ENCODE measurements at places on chromosomes 13 and 19.

GRCh38 chr13:46738766-46739165, 58.2 kb downstream of the ESD start:
- DNase-seq = no peak

DNA sequence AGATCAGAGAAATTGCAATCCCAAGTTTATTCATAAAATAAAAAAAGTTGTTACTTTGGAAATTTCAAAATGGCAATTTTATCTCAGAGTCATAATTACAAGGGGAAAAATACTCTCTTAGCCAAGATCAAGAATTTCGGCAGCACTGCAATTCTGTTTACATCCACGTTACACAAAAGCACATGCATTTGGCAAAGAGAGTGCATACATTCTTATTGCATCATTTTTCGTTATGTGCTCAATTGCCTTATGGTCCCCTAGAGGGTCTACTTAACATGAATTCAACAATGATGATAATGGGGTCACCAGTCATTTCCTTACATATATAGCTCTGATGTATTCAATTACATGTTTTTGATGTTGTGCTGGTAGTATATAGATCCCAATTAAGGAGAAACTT, 498.0 kb downstream of the DIAPH3 start:
- no peak for DNase-seq

DNA sequence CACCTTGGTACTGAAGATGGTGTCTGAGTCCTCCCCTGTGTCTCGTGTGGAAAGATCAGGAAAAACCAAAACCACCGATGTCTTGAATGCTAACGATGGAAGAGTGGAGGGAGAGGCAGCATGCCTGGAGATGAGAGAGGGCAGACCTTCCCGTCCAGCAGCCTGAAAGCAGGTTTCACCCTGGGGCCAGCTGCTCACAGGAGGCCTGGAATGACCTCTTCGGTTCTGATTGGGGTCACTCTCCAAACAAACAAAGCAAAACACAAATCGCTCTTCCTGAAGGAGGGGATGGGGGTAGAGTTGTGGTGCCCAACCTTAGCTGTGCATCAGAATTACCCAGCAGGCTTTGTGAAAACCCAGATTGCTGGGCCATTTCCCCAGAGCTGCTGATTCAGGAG, 142.3 kb upstream of the SOX1 start:
- DNase-seq = no peak

GRCh38 chr13:112617754-112618375, 29.9 kb upstream of the TUBGCP3 start:
- DNase-seq = no peak

- DNase-seq = peak; percentile 20
Measured at GRCh38 chr13:52599848-52600603, 42.2 kb upstream of the HNRNPA1L2 start.

DNA sequence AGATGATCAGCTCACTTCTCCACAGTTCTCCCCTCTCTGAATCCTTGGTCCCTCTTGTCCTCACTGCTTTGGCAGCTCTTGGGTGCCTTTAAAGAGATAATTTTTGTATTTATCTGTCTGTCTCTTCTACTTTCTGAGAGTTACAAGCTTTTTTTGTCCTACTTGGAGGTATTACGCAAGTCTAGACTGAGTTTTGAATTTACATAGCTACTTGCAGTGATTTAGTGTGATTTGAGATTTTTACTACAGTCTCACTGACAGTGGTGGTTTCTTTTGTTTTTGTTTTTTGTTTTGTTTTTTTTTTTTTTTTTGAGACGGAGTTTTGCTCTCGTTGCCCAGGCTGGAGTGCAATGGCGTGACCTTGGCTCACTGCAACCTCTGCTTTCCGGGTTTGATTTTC, 22.1 kb downstream of the URI1 start:
- DNase-seq = no peak

DNA sequence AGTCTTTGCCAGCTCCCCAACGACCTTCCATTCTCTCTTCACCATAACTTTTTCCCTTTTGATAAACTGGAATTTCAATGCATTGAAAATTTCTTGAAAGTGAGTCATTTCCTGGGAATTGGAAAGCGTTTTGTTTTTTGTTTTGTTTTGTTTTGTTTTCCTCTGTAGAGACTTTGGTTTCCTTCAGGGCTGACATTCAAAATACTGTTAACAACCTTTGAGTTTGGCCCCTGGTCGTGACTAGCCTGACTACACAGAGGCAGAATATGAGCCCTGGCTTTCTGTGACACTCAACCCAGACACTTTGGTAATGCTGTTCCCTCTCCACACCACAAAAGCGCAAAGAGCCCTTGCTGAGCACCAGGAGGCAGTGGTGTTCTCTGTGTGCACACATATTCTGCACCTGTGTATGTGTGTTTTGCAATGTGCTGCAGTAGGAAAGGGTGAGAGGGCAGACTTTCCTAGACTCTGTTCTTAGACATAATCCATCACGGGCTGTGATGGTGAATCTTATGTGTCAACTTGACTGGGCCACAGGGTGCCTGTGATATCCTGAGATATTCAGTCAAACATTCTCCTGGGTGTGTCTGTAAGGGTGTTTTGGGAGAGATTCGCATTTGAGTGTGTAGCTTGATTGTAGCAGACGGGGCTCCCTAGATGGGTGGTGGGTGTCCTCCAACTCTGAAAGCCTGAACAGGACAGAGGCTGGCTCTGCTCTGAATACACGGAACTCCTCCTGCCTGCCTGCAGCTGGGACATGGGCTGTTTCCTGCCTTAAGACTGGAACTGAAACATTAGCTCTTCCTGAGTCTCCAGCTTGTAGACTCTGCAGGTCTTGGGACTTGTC, 29.5 kb upstream of the ANKRD10 start:
- no peak for DNase-seq

GRCh38 chr19:34259367-34260095, 5.2 kb downstream of the GARRE1 start:
- no peak for DNase-seq

DNA sequence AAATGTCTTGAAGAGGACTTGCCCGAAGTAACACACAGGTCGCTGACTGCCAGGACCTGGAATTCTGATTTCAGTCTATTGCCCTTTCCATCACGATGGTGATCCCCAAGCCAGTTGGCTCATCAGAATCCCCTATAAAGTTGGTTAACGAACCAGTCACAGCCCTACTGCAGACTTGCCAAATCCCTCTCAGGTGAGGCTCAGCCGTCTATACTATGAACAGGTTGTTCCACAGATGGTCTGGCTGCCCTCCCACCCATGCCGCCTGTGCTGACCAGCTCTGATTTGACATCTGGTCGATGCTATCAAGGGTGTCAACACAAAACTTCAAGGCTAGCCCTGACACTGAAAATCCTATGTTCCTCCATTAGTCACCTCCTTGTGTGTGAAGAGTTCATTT, 90.0 kb downstream of the RNASEH2B start:
- DNase-seq = no peak

- DNase-seq = peak; percentile 70
Measured at GRCh38 chr19:3986260-3987041, 1.2 kb upstream of the EEF2 start.

- DNase-seq = no peak
Measured at GRCh38 chr19:50384685-50385535, 763 bp downstream of the POLD1 start.

GRCh38 chr13:22700246-22700887, 480.4 kb upstream of the SGCG start:
- no peak for DNase-seq

DNA sequence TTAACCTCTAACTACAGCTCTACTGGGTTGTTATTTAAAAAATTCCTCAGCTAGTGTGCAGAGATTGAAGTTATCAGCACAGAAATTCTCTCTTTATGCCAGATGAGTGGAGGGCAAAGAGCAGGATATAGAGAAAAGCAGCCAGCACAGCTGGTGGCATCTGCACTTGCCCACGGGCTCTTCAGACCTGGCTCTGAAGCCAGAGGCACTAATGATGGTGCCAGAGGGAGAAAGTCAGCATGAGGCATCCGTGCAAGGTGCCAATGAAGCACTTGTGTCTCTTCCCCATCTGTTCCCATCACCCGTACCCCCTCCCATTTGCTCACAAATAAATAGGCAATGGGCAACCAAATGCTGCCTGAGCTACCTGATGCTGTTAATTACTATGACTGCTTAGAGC, 138.9 kb downstream of the OLFM4 start:
- DNase-seq = no peak

- DNase-seq = no peak
Measured at GRCh38 chr19:13037731-13038130, 42.5 kb downstream of the NFIX start.

GRCh38 chr13:31361673-31362072, 161.9 kb downstream of the B3GLCT start:
- no peak for DNase-seq

DNA sequence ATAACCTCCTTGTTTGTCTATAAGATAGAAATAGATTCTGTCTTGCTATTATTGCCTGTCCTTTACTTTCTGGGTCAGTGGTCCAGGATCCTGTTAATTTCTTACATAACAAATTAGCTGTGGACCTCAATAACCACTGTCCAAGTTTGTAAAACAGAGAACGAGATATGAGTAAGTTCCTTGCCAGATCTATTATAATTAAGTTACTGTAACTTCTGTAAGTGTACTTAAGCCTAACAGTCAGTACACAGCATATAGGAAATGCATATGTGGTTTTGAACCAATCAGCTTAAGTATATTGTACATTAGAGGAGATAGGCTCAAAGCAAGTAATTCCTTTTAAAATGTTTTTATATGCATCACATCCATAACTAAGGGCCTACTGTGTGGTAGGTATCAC, 34.9 kb downstream of the HTR2A start:
- DNase-seq = no peak

- no peak for DNase-seq
Measured at GRCh38 chr19:31099515-31100205, 249.6 kb downstream of the TSHZ3 start.

GRCh38 chr19:35291259-35291658, 702 bp upstream of the MAG start:
- DNase-seq = no peak

GRCh38 chr19:50850738-50851137, 4.0 kb upstream of the KLK3 start:
- DNase-seq = no peak

- DNase-seq = no peak
Measured at GRCh38 chr19:51944798-51945552, 17.7 kb downstream of the ZNF613 start.

- no peak for DNase-seq
Measured at GRCh38 chr19:9171393-9171991, 7.3 kb upstream of the OR7D2 start.

DNA sequence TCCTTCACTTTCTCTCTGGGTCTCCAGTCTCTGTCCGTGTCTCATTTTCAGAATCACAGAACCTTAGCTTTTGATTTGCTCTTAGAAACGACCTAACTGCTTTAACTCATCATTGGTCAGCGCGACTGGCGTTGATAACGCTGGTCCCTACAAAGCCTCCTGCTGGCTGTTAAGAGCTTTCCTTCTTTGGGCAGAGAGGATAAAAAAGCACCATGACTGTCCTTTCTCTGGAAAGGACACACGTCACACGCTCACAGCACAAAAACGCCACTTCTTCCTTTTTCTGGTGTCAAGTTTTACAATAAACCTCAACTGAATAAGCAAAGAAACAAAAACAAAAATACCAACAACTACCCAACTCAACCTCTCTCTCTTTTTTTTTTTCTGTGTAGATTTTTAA, 1.7 kb upstream of the KLK12 start:
- DNase-seq = no peak

DNA sequence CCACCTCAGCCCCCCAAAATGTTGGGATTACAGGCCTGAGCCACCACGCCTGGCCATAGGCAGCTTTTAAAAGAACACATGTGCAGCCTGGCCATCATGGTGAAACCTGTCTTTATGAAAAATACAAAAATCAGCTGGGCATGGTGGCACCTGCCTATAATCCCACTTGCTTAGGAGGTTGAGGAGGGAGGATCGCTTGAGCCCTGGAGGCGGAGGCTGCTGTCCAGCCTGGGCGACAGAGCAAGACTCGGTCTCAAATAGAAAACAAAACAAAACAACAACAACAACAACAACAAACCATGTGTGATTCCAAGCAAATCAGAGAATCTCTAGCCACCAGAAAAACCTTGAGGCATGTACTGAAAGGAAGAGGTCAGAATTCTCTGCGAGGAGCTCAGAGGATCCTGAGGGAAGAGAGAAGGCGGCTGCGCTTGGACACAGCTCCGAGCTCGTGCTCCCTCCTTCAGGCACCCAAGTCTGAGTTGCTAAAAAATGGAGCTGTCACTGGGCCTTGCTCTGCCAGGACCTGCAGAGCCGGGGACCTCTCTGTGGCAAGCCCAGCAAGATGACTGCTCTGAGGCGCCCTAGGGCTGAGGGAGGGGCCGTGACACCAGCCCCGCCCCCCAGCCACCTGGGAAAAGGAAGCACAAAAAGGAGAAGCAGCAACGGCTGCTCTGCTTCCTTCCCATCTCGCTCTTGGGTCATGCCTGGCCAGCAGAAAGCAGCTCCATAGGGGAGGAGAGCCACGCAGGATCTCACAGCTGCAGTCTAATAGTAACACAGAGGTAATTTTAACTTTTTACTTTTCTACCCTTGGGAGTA, at the start of gene ARL11:
ARL11 (plus strand) TSS at position 677 of the 822 bp plus-strand sequence. CDS start 1,941 bp downstream, outside the sequence.
- peak; percentile 77 for DNase-seq

DNA sequence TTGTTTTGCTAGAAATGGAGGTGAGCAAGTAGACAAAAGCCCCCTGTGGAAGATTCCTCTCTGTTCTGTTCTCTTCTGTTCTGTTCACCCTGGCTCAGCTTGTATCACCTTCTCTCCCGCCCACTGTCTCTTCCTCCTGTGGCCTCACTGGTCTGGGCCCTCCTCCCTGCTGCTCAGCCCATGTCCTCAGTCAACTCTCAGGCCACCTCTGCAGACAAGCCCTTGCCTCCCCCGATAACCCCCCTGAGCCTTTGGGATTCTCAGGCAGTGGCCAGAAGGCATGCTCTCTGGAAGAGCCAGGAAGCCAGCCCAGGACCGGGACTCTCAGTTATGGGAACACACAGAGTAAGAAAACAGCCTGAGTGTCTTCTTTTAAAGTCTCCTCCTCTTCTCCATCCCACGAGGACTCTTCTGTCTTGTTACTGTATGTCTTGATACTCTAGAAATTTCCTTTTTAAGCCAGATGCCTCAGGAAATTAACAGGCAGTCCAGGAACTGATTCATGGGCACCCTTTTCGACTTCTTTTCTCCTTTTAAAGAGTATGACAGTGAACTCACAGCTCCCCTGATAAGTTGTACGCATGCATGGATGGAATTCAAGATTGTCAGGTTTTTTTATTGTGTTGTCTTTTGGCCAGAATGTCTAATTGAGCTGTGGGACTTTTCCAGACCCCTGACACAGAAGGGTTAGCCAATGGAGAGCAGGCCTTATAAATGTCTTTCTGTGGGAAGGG, 33.7 kb downstream of the SHISA2 start:
- DNase-seq = no peak

- no peak for DNase-seq
Measured at GRCh38 chr19:15666883-15667282, 6.0 kb upstream of the CYP4F12 start.

DNA sequence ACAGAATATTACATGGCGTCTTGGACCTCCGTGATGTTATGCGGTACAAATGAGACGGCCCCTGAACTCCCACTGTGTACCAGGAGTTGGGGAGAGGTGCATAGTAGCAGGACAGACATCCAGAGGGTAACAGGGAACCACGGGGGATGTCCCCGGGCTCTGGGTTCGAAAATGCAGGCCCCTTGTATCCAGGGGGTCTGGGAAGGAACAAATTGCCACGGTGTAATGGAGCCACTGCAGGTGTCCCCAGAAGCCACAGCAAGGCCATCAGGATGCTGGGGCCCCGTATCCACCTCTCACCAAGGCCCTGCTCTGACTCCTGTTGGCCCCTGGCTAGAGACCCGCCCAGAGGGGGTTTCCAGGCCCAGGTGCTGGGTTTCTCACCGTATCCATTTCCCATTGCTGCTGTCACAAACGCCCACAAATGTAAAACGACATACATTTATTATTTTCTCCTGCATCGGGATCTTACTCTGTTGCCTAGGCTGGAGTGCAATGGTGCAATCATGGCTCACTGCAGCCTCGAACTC, 77.8 kb downstream of the INSR start:
- DNase-seq = peak; percentile 48
